Anterior cingulate cortex (tissue), 58 donors: ENCODE measurements at places on chromosomes 16 and 17.

DNA sequence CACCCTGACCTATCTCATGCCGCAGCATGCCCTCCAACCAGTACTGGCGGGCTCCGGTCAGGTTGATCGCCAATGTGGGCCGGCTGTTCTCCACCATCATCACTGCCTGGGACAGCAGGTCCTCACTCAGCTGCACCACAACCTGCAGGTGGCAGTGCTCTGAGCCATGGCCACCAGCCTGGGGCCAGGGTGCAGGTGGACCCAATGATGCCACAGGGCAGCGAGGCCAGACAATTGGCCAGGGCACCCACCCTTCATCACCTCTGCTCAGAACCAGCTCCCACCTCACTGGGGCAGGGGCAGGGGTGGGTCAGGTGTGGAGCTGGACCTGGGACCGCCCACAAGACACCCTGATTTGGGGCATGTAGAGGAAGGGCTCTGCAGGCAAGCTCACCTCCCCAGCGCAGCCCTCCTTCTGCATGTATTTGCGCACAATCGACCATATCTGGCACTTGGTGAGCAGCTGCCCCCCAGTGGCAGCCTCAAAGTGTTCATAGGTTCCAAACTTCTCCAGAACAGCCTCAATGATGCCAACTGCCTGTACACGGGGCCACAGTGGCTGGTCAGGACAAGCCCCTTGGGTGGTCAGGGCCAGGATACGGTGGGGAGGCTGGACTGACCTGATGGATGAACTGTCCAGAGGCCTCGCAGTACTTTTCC is 4.2 kb downstream of the MATCAP1 start:
- DNase-seq: no peak

DNA sequence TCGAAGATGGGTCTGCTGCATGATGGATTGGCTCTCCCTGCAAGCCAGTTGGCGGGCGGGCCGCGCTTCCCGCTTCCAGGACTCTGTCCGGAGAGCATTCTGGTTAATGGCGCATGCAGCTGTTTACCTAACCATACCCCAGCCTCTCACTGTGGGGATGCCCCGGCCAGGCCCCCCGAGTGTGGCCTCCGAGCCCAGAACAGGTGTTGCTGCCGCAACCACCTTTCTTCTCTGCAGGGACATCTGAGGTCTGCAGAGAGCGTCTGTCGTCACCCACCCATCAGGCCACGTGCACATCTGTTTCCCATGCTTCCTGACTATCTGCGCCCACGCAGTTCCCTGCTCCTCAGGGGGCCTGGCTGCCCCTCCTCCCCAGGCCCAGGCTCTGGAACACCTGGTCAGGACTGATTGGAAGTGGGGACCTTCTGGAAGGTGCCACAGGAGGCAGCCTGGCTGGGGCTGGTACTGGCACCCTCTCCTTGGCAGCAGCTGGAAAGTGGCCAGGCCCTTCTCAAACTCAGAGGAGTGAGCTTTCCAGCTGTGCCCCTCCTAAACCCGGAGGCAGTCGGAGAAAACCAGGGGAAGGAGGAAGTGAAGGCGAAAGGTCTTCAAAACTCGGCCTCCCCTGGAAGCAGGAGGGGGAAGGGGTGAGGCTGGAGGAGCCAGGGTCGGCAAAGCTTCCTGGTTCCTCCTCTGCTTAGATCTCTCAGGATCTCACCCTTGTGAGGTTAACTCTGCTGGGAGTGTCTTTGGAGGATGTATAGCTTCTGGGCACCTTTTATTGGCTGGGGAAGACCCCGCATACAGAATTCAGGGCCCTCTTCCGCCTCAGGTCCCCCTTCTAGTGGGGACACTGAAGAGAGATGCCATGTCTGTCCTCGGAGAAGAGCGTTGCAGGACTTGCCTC is 64.5 kb upstream of the CIBAR2 start:
- no peak for DNase-seq

- DNase-seq: no peak
These were observed 75.2 kb upstream of the HSBP1 start for GRCh38 chr16:83732536-83732935.

GRCh38 chr16:67907397-67908180 is 14.5 kb downstream of the PSKH1 start:
- no peak for DNase-seq

DNA sequence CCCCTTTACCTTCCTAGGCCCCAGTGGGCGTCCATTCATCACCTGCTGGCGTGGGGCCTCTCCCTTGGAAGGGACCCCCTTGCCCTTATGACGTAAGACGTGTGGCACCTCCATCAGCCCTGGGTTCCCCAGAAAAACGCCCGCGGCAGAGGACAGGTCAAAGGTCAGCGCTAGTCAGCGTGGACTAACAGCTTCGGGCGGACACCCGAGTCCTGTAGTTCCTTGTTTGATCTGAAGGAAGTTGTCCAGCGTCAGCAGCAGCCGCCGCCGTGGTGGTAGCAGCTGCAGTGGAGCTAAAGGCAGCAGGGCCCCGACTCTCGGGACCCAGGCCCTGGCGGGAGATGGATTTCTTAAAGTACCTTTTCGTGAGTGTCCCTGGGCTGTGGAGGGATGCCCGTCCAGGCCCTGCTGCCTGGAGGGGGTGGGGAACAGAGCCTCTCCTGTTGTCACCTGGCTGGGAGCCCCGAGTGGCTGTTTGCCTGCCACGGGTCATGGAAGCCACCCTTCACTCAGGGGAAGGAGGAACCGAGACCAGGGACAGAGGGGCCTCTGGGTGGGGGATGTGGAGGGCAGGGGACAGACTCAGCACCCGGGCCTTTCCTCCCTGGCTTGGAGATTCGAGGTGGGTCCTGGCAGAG is 123.6 kb downstream of the OR1D5 start:
- DNase-seq: peak; percentile 59

- no peak for DNase-seq
These were observed 40.8 kb downstream of the RNF157 start for GRCh38 chr17:76199469-76199868.

DNA sequence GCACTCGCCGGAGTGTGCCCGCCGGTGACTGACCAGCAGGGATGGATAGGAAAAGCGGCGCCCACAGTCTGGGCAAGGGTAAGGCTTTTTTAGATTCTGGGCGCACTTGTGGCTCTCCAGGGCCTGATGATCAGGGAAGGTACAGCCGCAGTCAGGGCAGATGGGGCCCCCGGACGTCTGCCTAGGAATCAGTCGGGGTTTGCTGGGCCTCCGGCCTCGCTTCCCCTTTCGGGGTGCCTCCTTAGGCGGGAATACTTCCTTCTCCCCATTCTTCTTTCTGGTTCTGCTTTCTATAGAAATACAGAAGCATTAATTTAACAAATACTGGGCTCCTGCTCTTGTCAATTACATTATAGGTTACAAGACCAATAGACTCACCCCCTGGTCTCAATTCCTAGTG is 5.0 kb downstream of the ZNF689 start:
- DNase-seq: no peak

DNA sequence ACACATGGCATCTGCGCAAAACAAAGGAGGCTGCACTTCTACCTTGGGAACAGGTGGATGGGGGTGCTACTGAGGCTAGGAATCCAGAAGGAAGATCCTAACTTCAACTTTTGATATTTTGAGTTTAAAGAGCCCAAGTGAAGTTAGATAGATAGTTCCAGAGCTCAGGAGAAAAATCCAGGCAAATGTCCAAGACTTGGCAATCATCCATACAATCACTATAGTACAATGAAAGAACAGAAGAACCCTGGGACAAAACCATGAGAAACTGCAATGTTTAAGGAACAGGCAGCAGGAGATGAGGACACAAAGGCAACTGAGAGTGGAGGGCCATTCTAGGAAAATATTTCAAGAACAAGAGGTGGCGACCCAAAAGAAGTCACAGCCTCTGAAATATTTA is 12.4 kb downstream of the CDYL2 start:
- no peak for DNase-seq

DNA sequence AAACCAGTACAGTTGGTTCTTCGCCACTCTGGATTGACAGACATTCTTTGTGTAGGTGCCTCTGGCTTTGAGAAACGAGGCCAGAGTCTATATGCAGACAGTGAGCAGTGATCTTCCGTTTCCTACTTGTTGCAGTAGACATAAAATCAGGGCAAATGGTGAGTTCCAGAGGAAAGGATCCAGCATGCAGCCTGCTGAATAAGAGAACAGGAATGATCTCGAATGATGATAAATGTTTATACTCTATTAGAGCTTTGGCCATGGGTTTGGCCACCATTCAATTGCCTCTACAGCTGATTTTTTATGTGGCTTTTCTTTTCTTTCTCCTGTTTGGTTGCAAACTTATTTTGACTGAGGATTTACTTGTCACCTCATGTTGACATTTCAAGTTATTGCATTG is 286.7 kb downstream of the IRX3 start:
- DNase-seq: no peak

DNA sequence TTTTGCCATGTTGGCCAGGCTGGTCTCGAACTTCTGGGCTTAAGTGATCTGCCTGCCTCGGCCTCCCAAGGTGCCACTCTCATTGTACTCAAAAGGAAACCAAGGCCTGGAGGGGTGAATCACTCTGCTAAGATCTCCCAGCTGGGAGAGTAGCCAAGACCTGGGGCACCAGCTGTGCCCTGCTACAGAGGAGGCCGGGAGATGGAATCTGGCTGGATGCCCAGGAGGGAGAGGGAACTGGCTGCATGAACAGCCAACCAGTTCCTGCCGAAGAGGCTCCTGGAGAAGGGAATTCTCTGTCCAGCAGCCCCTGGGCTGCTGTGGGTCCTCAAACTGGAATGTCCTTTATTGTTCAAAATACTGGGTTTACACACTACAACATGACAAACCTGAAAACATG is 238.7 kb upstream of the CIBAR2 start:
- peak; percentile 85 for DNase-seq

DNA sequence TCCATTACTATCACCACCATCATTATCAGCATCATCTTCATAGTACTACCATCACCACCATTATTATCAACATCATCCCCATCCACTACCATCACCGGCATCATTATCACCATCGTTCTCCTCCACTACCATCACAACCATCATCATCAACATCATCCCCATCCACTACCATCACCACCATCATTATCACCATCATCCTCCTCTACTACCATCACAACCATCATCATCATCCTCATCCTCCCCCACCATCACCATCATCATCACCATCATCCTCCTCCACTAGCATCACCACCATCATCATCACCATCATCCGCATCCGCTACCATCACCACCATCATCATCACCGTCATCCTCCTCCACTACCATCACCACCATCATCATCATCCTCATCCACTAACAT is 639.8 kb upstream of the RBFOX1 start:
- no peak for DNase-seq

DNA sequence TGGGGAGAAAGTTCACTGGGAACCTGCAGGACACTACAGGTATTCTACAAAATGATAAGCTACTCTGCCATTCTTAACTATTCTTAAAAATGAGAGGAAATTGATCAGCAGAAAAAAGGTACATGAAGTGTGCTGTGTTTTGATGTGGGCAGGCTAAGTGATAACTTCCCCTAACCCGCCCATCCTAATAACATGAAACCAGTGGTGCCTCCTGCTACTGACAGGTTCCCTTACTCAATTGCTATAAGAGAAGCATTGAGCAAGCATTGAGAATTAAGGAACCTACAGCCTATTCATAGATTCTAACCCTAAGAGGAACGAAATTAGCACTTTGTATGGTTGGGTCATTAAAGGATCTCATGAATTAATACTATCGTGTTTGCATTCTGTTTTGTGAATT is 18.9 kb downstream of the XYLT1 start:
- DNase-seq: no peak

GRCh38 chr17:29622337-29623282 is at the start of gene CORO6:
TSS of gene CORO6 (minus strand) at chr17:29622912. CDS start at chr17:29621421, 1,491 bp downstream.
- no peak for DNase-seq

GRCh38 chr17:53466733-53467132 is 356.0 kb upstream of the KIF2B start:
- no peak for DNase-seq

- DNase-seq: no peak
These were observed 628.1 kb downstream of the WWOX start for GRCh38 chr16:78727536-78727935.

DNA sequence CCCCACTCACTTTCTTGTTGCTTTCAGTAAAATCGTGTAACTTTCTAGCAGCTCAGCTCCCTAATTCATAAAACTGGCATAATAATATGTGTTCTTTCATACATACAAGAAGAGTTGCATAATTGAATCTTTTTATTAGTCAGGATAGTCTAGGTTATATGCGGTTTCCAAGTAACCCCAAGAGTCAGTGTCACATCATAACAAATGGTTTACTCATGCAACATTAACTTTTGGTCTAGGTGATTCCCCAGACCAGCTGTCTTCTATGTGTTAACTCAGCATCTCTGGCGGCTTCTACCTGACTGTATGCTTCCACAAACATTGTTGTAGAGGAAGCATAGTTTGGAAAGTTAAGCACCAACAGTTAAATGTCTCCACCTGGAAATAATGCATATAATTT is 1000.4 kb downstream of the CDH11 start:
- no peak for DNase-seq

DNA sequence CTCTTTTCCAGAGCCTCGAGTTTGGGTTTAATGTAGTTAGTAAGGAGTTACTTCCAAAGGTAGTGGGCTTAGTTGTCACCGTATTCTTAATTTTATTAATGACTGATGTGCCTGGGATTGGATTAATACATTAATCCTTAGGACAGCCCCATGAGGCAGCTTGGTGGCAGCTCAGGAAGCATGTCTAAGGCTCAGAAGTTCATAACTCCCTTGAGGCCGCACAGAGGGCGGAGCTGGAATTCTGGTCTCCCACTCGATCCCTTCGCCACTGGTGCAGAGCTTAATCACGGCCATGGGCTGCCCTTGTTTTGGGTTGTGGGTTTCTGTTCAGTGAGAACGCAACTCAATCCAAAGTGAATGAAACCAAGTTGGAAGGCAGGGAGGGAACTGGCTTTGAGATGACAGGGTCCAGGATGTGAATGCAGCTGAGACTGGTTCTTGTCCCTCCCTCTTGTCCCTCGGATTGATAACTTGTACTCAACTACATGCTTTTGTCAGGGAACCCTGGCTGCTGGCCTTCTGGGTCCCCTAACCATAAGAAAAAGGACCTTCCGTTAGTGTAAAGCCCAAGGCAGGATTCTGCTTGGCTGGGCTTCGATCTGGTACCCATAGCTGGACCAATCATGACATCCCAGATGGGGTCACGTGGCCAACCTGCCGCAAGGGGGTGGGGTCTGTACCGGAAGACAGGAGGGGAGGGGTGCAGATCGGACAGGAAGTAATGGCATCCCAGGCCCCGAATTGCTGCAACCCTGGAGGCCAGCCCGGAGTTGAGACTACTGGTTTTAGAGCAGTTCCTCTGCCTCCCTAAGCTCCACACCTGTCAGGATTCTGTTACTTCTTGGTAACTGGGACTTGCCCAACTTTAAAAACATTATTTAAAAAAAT is 45.4 kb downstream of the SNX20 start:
- DNase-seq: no peak

GRCh38 chr17:44807093-44807816 is 22.8 kb downstream of the GJC1 start:
- DNase-seq: no peak

GRCh38 chr17:39237586-39237985 is 11.8 kb upstream of the STAC2 start:
- no peak for DNase-seq

GRCh38 chr16:77327717-77328116 is 107.1 kb downstream of the ADAMTS18 start:
- no peak for DNase-seq

GRCh38 chr16:268141-269053 is 7.3 kb downstream of the RGS11 start:
- no peak for DNase-seq
